AG10803 (cell line): ENCODE measurements at places on chromosomes 6 and 20.

- DNase-seq = no peak
These were observed 16.1 kb upstream of the RAB22A start for GRCh38 chr20:58293453-58293852.

GRCh38 chr20:10741060-10741459 is 67.3 kb upstream of the JAG1 start:
- no peak for DNase-seq

DNA sequence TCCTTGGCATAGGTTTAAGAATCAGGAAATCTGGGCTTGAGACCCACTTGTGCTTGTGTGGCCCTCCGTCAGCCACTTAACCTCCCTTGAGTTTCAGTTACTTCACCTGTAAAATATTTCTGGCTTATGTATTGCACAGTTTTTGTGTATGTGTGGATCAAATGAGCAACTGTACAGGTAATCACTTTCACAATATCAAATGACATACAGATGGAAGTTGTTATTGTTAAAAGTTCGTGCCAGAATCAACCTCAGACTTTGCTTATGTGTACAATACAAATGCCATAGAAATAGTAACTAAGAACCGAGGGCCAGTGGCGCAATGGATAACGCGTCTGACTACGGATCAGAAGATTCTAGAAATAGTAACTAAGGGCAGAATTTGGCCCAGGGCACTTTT is 65.6 kb upstream of the KIF13A start:
- peak; percentile 88 for DNase-seq

DNA sequence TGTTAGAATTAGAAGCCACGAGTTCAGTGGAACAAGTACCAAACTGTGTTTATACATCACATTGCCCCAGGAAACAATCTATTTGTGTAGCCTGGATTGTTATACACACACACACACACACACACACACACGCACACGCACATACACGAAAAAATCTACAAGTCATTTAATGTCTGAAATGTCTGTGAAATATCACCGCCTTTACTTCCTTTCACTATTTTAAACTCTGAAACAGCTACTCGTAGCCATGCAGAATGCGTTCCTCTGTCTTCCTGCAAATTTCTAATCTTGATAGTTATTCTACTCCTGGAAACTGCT is 84.4 kb upstream of the SCAF8 start:
- DNase-seq = no peak

DNA sequence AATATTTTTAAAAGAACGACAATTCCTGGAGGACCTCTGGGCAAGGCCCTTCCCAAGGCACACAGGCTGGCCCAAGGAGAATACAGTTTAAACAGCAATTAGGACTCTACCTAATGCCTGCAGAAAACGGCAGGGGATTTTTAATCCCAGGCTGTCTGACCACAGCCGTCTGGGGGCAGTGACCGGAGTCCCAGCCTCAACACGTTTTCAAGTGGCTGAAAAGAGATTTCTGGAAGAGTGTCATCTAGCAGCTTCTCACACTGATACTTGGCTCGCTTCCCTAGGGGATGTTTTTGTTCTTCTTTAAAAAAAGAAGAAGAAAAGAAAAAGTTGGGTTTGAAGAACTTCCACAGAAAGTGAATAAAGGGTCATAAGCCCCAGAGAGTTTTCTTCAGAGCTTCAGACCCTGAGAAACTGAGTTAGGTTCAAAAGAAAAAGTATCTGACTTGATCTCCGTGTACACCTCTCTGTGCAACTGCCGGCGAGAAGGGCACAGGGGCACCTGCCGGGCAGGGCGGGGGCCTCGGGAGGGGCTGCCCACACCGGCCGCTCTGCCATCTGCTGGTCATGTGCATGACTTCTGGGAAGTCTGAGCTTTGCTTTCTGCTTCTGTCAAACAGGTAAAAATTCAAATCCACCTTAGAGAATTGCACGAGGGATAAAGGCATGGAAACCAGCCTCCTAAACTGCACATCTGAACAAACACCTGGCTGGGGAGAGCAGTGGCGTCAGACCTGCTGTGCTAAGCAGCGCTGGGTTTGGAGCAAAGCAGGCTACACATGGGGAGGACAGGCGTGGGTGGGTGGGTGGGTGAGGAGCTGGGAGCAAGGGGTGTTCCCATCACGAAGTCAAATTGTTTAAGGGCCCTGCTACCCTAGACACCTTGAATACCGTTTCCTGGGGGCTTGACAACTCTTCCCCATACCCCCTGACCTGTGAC is 33.0 kb downstream of the RRBP1 start:
- DNase-seq = no peak

DNA sequence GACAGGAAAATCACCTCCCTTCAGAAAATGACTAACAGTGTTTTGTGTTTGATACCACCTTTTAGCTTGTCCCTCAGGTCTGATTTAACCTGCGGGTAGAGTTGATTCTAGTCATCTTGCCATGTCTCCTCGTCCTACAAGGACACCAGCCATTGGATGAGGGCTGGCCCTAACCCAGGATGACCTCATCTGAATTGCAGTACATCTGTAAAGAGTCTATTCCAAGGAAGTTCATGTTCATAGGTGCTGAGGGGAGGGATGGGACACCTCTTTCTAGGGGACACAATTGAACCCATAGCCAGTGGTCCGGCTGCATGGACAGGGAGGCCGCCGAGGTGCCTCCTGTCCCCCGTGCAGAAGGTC is 52.0 kb upstream of the DACT2 start:
- no peak for DNase-seq

DNA sequence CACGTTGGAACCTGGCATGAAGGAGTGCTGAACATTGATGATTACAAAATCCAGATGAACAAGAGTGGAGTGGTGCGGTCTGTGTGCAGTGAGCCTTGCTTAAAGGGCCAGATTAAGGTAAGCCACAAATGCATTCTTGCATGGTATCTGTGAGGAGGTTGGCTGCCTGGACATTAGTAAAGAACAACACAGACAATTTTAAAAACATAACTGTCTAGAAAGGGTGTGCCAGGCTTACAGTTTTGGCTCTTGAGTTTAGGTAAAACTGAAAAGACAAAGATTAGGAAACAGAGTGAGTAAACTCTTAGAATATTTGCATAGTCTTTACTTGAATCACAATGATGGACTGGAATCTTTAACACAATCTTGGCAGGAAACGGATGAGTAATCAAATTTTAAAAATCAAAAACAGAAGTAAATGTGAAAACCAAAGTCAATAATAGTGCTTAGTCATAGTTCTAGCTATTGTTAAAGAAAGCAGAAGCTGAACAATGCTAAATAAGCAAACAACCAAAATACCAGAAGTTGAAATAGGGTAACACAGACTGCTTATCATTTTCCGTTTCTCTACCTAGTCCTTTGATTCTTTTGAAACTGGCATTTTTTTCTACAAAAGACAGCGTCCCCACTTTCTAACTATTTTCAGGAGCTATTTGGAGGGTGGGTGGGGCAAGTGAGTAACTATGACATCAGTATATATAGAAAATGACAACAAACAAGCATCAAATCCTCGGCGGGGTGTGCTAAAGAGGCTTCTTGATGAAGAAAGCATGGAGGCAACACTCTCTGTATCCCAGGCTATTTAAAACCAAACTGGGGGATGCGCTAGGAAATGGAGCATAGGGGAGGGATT is 185.8 kb upstream of the RAB32 start:
- peak; percentile 92 for DNase-seq

DNA sequence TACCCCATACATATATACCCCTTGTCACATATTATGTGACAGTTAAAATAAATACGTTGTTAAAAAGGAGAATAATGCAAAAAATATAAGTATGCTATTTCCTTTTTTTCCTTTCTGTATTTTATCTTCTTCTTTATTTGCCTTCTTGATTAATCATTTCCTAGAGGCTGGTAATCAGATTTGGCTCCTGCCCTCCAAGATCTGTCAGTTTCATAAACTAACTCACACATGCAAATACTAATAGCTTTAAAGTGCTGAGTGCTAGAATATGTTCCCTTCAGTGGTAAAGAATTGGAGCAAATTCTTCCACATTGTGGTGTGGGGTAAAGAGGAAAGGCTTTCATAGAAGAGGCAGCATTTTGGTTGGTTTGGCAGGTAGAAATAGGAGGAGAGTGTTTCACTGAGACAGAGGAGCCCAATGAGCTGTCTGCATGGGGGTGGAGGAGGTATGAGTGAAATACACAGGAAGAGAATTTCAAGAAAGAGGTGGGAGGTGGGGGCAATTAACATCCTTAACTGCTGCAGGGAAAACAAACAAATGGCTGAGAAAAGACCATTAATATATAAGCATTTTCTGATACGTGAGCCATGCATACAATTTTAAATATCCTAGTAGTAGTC is 523.9 kb downstream of the BMP2 start:
- DNase-seq = no peak

DNA sequence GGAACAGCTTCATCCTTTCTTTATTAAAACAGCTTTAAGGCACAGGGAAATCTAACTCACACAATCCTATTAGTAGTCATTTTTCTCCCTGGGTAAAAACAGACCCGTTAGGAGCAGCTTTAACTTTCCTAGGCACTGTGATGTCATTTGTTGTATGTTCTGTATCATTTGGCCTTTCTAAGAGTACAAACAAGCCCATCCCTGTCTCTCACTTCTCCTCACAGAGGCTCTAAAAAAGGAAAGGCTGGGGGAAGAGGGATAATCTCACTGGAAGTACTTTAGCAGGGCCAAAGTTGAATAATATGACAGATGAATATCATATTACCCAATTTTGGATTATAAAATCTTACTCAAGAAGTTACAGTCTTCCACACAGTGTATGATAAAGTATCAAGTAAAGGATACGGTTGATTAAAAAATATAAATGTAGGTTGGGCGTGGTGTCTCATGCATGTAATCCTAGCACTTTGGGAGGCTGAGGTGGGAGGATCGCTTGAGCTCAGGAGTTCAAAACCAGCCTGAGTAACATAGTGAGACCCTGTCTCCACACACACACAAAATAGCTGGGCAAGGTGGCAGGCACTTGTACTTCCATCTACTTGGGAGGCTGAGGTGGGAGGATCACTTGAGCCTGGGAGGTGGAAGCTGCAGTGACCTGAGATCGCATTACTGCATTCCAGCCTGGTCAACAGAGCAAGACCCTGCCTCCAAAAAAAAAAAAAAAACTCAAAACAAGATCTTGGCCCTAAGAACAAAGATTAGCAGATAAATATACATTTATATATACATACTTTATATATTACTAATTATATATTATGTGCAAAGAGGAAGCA is 7.9 kb downstream of the NUDT3 start:
- DNase-seq = no peak

- DNase-seq = no peak
These were observed 24.9 kb upstream of the HDGFL1 start for GRCh38 chr6:22544476-22544875.

- no peak for DNase-seq
These were observed 566.0 kb upstream of the MAP3K7 start for GRCh38 chr6:91152824-91153223.

DNA sequence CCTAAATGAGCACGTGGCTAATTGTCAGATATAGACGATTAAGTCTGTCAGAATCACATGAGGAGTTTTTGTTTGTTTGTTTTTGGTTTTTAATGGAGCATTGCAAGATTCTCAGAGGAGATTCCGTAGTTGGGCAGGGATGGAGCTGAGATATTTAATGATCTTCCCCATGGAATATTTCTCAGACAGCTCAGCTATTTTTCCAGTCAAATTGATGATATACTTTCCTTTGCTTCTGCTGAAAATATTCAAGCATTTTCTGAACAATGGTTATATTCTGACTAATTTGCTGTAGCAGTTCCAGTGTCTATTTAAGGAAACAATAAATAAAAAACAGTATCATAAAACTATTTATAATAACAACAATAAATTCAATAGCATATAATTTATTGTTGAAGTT is 348.4 kb downstream of the KIF16B start:
- no peak for DNase-seq

- DNase-seq = no peak
These were observed 48.6 kb downstream of the FIG4 start for GRCh38 chr6:109739686-109740085.

GRCh38 chr6:68726337-68726736 is 91.3 kb downstream of the ADGRB3 start:
- DNase-seq = no peak

DNA sequence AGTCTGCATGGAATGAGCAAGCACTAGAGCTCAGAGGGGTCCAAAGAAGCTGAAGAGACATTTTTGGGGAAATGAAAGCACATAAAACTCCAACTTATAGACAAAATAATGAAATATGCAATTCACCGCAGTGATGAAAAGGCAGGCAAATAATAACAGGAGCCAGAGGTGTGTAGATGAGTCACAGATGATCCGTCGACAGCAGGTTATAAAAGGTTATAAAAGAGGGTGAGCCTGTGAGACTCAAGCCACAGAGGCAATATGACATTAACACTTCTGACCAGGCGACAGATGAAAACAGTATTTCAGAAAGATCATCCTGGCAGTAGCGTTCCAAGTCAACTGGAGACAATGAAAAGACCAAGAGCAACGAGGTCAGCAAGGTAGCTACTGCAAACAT is 35.8 kb upstream of the ANKRD60 start:
- no peak for DNase-seq

DNA sequence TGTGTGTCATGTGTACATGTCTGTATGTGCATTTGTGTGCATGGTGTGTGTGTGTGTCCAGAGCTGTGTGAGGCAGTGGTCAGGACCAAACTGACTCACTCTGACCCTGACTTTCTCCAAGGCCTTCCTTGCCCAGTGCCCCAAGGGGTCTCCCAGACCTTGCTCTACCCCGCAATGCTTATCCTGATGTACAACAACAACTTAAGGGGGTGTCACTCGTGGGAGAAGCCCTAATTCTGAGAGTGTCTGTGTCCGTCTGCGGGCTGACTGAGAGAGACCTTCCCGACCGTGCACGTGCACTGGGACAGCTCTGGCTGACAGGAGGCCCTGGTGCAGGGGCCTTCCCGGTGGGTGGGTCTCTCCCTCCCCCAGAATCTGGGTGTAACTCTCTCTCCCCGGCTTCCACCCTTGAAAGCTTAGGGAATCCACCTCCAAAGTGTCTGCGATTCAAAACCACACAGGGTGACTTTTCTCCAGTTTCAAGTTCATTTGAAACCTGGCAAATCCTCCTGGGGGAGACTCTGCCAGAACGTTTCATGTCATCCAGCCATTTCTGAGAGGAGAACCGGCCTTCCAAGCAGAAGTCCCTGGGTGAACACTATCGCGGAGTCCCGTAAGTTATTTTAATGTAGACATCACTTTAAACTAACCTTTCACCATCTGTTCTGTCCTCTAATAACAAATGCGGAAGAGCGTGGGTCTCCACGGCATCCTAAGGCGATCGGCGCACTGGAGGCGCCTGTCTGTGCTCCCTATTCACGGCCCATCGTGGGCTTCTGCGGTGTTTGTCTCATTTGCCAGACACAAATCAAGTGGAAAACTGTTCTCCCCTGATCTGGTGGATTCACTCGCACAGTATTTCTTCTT is 225.5 kb downstream of the TAF4 start:
- DNase-seq = no peak

- DNase-seq = no peak
These were observed 107.0 kb downstream of the HUS1B start for GRCh38 chr6:549906-550305.

- DNase-seq = peak; percentile 89
These were observed 313.3 kb downstream of the RNGTT start for GRCh38 chr6:88650029-88650619.
